BE2C (cell line): ENCODE measurements at places on chromosomes 5 and 9.

- DNase-seq: no peak
Measured at GRCh38 chr5:176675676-176676360, 28.5 kb downstream of the TSPAN17 start.

DNA sequence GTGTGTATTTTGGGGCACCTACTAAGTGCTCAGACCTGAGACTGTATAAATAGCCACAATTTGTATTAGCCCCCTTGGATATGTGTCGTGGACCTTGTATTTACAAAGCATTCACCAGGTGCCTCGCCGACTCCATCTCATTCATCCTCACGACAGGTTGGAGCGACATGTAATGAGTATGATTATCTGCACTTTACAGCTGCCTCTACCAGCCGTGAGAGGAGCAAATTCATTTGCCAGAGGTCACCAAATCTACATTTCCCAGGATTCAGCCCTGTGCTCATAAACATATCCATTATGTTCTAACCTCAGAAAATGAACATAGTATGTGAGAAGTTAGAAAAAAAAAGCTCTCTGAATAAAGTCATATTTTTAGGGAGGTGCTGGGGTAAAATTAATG lies 167.4 kb downstream of the ZDHHC21 start:
- DNase-seq: no peak

DNA sequence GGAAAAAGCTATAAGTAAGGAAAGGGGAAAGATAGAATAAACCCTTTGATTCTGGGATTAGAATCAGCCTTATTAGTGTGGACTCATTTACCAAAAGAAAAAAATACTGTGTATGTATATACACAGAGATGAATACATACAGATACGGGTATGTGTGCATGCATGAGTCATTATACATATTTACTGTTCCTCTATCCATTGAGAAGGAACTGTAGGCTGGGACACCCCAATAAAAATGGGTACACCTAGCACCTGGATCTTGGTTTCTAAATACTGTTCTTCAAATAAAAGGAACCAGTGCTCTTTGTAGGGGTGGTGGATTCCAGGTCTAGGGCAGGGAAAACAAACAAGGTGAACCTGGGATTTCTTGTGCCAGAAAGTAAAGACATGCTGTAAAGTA lies 48.3 kb downstream of the WHRN start:
- no peak for DNase-seq

DNA sequence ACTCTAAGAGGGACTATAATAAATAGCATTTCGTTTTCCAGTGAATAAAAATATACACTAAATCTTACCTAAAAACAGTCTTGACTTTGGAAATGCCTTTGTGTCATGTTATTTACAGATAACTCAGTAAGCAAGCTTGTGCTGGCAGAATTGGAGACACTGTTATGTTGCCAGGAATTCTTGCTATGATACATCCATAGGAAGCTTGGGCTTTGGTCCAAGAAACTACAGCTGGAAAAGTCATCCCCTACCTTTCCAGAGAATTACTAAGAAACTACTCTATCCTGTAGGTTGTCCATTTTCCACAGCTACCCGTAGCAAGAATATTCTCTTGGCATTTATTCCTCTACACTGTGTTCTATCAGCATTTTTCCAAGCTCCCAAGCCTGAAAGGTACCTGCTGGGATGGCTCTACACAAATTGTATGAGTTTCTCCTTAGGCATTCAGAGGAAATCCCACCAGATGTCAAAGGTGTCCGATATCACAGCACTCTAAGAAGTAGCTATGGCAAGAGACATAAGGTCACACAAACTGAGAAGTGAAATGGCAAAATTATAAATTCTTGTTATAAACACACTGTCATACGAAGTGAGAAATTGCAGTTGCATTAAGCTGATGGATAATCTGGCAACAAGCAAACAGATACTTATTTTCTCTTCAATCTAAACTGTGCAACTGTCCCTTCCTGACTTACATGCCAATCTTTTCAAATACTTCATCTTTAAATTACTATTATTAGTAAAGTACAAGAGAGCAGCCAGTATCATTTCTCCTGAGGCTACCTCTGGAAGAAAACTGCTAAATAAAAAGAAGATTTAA lies 68.5 kb downstream of the MCTP1 start:
- no peak for DNase-seq

GRCh38 chr9:92716557-92716956 lies 46.6 kb upstream of the IPPK start:
- DNase-seq: peak; percentile 82

- no peak for DNase-seq
Measured at GRCh38 chr5:33232731-33233505, 207.8 kb upstream of the TARS1 start.

DNA sequence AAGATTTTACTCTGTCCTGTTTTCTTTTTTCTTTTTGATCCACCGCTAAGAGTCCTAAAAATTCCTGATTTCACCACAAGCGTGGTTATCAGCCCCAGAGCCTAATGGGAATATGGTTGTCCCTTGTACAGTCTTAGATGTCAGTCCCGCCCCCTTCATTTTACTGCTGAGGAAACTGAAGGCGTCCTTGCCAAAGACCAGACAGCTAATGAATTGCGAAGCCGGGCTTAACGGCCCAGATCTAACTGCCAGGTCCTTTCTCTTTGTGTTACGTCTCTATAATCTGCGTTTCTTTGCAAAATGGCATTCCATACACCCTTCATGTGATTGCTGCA lies 497 bp downstream of the NSA2 start:
- peak; percentile 20 for DNase-seq

DNA sequence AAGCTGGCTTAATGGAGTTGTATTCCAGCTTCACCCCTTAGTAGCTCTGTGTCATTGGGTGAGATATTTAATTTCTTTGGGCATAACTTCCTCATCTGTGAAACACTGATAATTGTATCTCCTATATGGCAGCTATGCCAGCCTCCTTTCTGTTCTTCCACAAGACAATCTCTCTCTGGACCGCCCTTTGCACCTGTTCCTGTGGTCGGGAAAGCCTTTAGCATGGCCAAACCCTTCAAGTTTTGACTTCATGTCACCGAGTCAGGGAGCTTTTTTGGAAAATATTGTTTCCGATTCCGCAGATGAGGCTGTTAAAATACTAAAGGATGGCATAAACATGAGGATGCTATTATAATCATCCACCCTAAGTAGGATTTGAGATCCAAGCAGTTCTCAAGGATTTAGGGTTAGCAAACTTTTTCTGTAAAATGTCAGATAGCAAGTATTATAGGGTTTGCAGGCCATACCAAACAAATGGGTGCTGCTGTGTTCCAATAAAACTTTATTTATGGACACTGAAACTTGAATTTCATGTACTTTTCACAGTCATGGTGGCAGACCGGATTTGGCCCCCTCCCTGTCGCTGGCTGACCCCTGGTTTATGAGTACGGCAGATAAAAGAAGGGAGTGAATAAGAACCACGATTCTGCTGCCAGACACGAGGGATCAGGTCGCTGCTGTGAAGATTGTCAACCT lies 695 bp upstream of the NDFIP1 start:
- DNase-seq: no peak

DNA sequence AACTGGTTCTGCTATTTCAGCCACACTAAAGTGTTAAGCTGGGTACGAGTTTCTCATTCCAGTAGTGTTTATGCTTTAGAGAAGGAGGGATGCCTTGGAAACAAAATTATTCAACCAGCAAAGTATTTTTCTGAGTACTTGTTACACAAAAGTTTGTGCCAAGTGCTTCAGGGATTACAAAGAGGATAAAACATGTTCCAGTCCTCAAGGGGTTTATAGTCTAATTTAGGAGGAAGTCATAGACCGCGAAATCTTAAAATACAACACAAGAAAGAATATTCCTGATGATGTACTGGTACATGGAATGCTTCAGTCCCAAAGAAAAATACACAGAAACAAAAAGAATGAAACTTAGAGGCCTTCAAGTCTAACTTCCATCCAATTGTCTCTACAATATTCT lies 85.4 kb upstream of the NR4A3 start:
- DNase-seq: no peak

DNA sequence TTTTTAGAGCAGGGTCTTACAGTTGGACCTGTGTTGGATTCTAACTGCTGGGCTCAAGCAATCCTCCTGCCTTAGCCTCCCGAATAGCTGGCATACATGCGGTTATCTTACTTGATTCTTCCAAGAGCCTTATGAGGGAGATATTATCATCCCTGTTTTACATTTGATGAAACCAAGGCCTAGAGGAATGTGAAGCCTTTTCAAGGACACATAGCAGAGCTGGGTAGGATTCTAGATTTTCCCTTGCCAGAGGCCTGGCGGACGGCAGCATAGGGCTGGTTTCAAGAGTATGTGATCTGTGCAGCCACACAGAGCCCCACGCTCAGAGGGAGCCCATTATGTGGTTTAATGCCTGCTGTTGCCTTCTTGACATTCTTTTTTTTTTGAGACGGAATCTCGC lies 24.2 kb downstream of the NDST1 start:
- no peak for DNase-seq

DNA sequence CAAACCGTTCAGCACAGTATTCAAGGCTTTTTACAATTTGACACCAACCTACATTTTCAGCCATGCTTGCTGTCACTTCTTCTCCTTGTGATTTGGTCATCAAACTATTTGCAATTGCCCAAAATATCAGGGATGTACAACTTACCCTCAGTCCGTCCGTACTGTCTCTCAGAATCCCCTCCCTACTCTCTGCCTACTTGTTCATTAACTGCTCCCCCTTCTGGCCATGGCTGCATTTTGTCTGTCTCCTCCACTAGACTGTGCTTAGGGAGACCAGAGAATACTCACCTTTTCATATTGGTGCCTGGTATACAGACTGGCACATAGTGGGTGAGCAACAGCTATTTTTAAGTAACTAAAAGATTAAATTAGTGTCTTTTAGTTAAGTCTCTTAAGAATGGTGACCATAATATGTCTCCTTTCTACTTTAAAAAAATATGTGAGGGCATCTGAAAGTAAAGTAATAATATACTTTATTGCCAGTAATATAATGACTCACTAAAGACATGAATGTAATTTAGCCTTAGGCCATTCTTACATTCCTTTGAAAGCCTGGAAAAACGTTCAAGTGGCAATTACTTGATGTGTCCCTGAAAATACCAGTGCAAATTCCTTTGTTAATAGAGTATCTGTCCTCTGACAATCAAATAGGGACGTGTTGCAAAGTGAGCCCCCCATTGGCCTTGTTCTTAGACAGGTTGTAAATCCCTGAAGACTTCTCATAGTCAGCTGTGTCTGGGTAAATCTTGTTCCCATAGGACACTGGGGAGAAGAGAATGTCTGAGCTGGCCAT lies 27.8 kb downstream of the PRLR start:
- DNase-seq: peak; percentile 55

DNA sequence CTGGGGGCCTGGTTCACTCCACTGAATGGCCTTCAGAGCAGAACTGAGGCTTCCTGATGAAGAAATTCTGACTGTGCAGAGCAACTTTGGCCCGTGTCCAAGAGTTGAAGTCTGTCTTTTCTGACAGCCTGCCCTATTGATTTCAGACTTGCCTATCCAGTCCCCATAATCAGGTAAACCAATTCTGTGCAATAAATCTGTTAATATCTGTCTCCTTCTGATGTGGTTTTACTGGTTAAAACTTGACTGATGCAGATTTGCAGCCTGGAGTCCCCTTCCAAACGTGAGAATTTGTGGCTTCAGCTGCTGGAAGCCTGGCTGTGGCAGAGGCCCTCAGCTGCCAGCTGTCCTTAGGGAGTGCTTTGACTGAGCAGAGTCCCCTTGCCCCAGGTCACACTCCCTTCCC lies 283.9 kb upstream of the ANKRD55 start:
- peak; percentile 85 for DNase-seq

GRCh38 chr5:143481697-143482531 lies 78.4 kb upstream of the NR3C1 start:
- DNase-seq: no peak

DNA sequence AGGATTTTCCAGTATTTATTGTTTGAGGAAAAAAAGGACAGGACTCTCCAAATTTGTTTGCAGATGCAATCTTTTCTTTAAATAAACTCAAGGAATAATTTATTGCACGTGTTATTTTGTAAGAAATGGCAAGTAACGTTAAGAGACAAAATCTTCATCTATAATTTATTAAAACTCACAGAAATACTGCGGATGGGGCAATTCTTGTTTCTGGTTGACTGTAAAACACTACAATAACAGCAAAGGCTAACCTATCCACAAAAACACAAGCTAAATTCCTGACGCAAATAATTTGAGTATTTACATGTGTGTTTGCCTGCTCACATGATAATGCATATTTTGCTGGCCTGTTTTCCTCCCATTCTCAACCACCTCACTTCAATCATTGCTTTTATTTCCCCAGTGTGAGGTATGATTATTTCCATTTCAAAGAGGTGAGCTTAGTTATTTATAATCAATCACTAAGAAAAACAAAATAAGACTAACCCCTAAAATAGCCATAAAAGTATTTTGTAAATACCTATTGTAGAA lies 619.4 kb downstream of the PDE4D start:
- DNase-seq: no peak

- no peak for DNase-seq
Measured at GRCh38 chr5:169554251-169554650, 29.3 kb upstream of the SPDL1 start.

DNA sequence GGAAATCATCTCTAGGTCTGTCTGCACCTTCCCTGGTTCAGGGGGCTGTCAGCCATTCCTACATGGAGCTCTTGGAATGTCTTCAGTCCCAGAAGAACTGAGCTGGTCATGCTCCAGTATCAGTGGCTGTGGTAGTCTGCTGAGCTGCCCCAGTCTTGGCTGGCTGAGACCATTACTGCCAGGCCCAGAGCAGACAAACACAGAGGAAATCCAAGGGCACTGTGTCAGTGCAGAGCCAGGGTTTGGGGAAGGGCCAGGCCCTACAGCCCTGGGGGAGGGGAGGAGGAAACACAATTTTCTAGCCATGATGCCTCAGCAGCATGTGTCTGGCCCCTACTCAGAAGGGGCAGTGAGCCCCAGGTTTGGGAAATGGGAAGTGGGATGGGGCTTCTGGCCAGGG lies 58.4 kb downstream of the ARHGEF37 start:
- no peak for DNase-seq

DNA sequence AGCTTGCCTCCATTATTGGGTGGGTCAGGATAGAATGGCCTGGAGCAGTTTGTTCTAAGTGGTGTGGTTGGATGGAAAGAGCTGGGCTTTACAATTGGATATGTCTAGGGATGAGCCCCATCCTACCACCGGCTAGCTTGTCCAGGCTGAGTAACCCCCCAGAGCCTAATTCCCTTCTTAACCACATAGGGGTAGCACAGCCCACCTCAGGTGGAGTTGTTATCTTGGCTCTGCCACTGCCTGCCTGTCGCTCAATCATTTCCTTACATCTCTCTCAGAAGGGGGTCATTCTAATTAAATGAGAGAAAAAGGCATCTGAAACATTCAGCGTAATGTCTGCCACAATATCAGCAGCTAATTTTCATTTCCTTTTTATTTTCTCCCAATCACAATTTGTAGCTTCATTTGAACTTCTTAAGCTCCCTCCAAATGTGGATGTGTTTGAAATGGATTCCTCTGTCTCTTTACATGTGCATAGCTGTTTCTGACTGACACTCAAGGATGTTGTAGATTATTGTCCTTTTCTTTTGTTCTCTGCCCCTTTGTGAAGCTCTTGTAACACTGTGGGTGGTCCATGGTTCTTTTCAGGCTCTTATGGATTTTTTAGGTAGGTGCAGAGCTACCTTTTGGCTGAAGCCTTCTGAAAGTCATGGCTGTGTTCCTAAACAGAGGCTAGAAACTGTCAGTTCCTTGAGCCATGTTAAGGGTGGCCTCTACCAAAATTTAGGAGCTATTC lies 383.1 kb upstream of the KLF4 start:
- no peak for DNase-seq
